Activated naive CD8-positive, alpha-beta T cell treated with anti-CD3 and anti-CD28 coated beads for 36 hours (primary cell): ENCODE measurements at places on chromosomes 2 and 18. TPM values are rescaled to one million over a fixed set of nuclear protein-coding genes. Genes with fewer than 3 reads are reported as not detected.

- no peak for DNase-seq
Measured at GRCh38 chr18:22469926-22470247, 52.2 kb upstream of the CTAGE1 start.

GRCh38 chr2:174004905-174005605 is 39.9 kb upstream of the SP3 start:
- DNase-seq: no peak

DNA sequence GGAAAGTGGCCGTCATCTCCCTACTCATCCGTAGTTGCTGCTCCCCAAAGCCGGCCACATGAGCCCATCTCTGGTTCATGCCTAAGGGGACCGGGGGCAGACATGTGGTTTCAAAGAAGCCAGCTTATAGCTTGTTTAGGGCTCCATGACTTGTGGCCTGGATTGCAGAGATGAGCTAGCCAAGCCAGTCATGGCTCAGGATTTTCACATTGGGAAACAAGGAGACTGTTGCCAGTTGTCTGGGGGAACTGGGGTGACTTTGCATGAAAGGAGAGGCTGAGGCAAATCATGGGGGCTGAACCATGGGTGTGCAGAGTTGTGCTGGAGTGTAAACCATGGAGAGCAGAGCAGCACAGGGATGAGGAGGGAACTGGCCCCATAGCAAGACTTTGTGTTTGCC is 183.0 kb upstream of the APCDD1 start:
- DNase-seq: no peak

DNA sequence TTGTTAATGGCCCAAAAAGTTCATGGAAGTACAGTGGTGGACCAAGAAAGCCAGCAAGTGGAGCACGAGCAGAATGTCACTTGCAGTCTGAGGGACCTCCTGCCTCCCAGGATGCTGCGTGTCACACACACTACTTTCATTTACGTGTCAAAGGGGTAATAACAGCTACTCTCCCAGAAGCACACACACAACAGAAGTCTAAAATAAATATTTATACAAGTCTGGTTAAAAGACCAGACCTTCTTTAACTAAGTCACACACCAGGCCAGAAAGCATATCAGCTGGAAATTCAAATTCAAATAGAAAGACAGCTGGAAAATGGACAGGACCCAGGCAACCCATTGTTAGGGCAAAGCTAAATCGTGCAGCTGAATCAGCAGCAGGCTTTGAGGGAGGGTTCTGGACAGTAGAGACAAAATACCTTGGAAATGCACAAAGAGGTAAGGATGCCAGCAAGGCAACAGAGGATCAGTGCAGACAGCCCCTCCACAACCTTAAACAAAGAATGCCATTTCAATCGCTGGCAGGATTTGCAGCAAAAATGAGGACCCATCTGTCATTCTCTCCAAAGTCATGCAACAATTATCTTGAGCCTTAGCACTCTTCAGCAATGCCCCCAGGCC is 160.5 kb downstream of the TMEM163 start:
- no peak for DNase-seq

DNA sequence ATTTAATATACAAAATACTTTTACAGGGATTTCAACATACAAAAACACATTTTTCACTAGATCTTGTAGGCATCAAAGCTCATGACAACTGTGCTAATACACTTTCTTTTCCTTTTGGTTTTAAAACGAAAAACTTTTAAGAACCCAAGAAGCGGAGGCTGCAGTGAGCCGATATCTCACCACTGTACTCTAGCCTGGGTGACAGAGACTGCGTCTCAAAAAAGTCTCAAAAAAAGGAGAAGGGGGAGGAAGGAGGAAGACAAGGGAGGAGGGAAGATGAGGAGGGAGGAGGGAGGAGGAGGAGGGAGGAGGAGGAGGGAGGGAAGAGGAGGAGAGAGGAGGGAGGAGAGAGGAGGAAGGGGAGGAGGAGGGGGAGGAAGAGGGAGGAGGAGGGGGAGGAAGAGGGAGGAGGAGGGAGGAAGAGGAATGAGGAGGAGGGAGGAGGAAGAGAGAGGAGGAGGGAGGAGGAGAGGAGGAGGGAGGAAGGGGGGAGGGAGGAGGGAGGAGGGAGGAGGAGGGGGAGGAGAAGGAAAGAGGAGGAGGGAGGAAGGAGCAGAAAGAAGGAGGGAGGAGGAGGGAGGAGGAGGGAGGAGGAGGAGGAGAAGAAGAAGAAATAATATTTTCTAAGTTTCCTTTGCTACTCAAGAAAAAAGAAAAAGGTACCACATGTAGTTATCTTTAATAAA is 13.8 kb downstream of the ROCK2 start:
- no peak for DNase-seq

DNA sequence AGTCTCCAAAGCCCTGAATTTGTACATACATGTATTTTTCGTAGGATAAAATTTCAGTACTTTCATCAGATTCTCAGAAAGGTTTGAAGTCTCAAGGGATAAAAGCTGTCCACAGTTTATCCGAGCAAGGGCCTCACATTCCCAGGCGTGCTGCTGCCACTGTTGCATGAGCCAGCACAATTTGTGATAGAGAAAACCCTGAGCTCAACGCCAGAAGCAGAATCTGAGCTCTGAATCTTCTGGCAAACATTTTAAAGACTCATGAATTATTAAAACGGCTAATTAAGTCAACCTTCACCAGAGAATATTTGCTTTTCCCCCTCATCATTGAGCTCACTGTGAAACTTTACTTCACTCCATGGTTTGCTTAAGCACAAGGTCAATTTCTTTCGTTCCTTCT is 38.5 kb upstream of the STPG4 start:
- no peak for DNase-seq

DNA sequence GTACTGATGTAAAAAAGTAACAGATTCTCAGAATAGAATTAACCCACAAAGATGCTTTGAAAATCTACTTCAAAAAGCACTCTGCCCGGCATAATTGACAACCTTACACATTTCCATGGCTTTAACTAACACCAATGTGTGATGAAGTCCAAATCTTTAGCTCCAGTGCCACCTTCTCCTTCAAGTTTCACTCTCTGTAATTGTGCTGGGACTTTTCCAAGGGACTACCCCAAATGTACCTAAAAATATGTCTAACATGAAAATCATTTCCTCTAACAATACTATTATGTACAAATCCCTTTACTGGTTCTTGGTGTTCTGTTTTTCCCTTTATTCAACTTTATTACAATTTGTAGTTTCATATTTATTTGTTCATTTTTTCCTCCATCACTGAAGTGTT is 20.6 kb upstream of the UBE2E3 start:
- DNase-seq: no peak

- no peak for DNase-seq
Measured at GRCh38 chr2:133424876-133425275, 143.4 kb downstream of the NCKAP5 start.

- DNase-seq: peak; percentile 4
Measured at GRCh38 chr2:100060875-100061274, 81.5 kb downstream of the AFF3 start.

EFR3B gene
- 0.06 TPM for total RNA-seq

MARCHF4 gene
- not detected for total RNA-seq
